Stimulated activated CD8-positive, alpha-beta memory T cell treated with anti-CD3 and anti-CD28 coated beads, Interleukin-4, amount 100 ng/mL, for 1 hour (primary cell): ENCODE measurements at places on chromosomes 1 and 21.

DNA sequence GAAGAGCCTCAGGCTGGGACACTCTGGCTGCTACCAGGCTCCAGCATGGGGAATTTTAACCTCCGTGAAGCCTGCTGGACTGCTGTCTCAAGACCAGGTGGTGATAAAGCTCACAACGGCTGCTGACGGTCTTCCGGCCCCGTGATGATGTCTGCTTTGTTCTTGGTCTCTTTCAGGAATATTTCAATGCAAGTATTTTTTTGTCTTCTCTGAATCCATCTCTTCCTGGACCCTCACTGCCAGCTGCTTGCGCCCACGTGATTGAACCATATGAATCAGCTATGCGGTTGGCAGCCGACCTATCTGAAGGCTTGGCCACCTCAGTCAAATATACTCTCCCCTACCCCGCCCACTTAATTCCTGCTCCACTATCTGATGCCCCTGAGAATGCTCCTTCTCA, 14.6 kb upstream of the SLC6A17 start:
- DNase-seq, result no peak

DNA sequence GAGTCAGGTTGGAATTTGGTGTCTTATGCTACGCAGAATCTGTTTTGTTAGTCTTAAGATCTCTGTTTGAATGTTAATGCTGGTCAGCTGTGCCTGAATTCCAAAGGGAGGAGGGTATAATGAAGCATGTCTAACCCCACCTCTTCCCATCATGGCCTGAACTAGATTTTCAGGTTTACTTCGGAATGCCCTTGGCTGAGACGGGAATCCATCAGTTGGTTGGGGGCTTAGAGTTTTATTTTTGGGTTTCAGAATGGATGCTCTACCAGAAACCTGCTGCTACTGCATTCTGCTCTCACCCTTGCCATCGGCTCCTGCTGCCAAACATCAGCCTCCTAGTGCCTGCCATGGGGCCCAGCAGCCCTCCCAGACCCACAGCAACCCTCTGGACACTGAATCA, 24.1 kb upstream of the ETV3 start:
- DNase-seq, result no peak

GRCh38 chr1:192045131-192045530, 113.1 kb upstream of the RGS18 start:
- DNase-seq, result no peak

GRCh38 chr1:57129865-57130264, 164.1 kb upstream of the C8B start:
- no peak for DNase-seq

- DNase-seq, result no peak
Observed at GRCh38 chr1:90718411-90719329, 1.6 kb upstream of the BARHL2 start.

GRCh38 chr1:173914366-173914871, 2.7 kb downstream of the SERPINC1 start:
- DNase-seq, result no peak

- DNase-seq, result no peak
Observed at GRCh38 chr1:234953655-234954405, 174.8 kb downstream of the TOMM20 start.

- DNase-seq, result no peak
Observed at GRCh38 chr1:30637183-30637980, 86.0 kb downstream of the MATN1 start.

GRCh38 chr1:56576880-56577405, 2.4 kb downstream of the PLPP3 start:
- no peak for DNase-seq

- DNase-seq, result no peak
Observed at GRCh38 chr21:28309596-28309995, 683.1 kb downstream of the LTN1 start.

- no peak for DNase-seq
Observed at GRCh38 chr1:13832536-13832935, 132.5 kb downstream of the PRDM2 start.

DNA sequence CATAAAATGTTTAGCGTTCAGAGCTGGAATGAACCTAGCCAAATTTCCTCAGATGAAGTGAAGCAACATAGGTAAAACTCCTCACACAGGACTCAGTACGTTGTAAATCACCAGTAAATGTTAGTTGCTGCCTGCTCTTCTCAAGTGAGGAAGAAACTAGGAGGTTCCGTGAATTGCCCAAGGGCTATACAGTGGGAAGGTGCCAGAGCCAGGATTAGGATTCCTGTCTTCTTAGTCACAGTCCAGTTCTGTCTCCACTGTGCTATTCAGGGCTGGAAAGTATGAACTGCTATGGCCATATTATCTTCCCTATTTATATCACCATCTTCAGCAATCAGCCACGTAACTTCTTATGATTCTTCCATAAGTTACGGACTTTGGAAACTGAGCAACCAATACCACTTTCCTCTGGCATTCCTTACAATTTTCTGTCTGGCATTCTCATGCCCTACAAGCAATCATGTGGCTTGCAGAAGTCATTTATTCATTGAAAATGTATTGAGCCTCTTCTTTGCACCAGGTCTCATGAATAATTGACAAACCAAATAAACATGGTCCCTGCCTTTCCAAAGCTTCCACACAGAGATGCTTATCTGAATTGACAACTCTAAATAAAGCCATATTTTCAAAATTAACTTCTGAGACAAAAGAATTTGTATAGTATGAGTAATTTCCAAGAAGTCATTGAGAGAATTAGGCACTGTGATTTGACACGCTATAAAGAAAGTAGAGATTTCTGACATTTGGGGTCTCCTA, 271.6 kb upstream of the SGIP1 start:
- DNase-seq, result no peak

GRCh38 chr1:202471246-202471645, 122.7 kb downstream of the PPP1R12B start:
- DNase-seq, result no peak

DNA sequence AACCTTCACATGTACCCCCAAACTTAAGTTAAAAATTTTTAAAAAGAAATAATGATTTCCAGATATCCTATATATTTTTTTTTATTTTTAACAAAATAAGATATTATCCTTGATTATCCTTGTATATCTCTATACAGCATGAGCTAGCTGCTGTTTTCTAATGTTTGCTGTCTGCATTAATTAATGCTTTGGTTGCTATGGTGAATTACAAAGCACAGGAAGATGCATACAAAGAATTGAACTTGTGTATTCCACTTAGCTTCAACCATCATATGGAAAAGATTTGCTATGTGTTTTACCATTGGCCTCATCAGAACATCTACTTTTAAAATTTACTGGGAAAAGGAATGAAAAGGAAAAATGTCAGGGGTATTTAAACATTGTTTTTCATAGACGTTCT, 35.4 kb downstream of the VPS45 start:
- DNase-seq, result no peak

DNA sequence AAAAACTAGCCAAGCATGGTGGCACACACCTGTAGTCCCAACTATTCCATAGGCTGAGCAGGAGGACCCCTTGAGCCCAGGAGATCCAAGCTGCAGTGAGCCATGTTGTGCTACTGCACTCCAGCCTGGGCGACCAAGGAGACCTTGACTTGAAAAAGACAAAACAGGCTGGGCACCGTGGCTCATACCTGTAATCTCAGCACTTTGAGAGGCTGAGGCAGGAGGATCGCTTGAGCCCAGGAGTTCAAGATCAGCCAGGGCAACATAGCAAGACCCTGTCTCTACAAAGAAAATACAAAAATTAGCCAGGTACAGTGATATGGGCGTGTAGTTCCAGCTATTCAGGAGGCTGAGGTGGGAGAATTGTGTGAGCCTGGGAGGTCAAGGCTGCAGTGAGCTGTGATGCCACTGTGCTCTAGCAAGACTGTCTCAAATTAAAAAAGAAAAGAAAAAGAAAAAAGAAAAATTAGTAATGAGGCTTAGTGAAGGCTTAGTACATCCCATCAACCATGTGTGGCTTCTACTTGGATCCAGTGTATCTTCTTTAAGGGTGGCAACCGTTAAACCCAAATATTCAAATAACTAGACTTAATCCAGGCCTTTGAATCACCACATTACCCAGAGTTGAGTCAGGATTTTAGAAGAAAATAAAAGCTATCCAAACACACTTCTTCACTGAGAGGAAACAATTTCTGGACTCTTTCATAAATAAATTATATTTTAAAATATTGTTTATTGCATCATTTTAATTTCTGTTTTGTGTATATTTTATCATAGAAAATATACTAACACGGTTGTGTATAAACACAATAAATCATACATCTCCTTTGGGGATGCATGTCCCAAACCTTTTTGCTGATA, 74.3 kb upstream of the RAB4A start:
- no peak for DNase-seq

DNA sequence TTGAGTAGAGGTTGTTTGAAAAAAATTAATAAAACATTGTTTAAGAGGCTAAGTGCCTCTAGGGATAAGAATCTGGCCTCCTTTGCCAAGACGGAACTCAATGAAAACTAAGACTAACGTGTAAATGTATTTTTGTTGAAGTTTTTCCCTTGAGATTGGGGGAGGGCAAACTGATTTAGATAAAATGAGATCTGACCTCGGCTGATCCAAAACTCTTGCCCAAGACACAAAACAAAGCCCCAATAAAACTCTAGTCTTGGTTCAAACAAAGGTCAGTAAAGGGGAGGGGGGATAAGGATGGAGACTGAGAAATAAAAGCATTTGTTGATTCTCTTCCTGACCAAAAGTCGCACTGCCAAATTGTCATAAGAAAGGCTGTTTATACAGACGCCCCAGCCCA, 134.8 kb upstream of the DPT start:
- DNase-seq, result no peak

- DNase-seq, result no peak
Observed at GRCh38 chr1:208557046-208557722, 313.0 kb upstream of the PLXNA2 start.

GRCh38 chr1:9078015-9078751, 8.7 kb upstream of the SLC2A5 start:
- no peak for DNase-seq

- DNase-seq, result no peak
Observed at GRCh38 chr1:66341446-66342089, 192.4 kb upstream of the SGIP1 start.

DNA sequence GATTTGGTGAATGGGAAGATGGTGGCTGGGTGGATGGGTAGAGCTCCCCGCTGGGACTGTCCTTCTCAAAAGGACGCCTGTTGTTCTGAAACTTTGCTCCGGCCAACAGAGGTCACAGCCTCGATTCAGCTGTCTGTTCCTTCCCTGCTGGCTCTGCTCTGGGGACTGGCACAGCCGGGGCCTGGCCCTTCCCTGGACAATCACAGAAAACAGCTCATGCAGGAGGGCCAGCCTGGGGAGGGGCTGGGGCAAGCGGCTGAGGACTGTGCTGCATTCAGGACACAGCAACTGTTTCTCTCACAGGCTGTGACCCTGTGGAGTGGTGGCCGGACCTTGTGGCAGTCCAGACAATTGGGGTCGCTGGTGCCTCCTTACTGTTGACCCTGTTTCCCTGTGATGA, 110.7 kb upstream of the TMEM51 start:
- DNase-seq, result no peak

DNA sequence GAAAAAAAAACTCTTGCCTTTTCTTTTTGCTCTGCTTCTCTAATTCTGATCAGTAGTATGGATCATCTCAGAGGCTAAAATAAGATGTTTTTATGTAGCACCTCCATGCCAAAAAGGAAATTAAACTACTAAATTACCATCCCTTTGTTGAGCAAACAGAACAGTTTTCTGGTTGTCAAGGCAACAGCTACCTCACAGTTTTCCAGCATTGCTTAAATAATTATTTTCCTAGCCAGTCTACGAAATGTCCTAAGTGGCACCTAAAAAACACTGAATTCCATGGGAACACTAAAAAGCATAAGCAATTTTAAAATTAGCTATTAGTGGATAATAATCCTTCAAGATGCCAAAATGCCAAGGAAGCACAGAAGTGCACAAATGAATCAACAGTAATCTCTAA, 61.7 kb downstream of the ARID4B start:
- DNase-seq, result no peak

DNA sequence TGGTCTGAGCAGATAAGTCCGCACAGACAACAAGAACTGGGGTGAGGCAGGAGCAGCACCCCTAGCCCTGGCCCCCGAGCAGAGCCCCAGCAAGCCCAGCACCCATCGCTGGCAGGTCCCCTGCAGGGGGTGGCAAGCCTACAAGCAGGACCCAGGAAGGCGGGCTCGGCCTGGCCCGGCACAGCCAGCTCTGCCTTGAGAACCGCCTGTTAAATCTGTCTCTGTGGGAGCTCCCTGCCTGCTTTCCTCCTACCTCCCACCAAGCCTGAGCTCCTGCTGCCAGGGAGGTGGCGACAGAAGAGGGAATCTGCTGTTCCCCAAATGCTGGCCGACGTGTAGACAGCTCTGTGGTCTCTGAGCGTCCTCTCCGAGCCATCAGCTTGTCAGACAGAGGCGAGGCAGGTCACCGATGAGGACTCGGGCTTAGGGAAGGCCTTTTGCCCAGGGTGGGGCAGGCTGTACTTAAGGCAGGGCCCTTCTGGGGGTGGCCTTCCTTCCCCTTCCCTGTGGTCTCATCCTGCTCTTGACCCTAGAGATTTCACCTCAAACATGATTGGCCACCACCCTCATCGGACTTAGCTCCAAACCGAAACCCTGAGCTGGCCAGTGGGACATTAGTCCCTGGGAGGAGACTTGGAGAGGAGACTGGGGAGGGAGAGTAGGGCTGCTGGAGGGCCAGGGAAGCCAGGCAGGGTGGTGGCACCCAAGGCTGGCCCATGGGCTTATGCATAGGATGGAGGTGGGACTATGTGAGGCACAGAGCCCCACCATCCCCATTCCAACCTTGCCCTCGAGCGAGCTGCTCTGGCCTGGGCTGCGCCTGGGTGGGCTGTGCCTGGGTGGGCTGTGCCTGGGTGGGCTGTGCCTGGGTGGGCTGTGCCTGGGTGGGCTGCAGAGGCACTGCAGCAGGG, 7.7 kb downstream of the SELENON start:
- DNase-seq, result no peak

- no peak for DNase-seq
Observed at GRCh38 chr1:234500269-234500668, 21.3 kb upstream of the TARBP1 start.

GRCh38 chr1:62897788-62898187, 113.9 kb downstream of the ATG4C start:
- no peak for DNase-seq

DNA sequence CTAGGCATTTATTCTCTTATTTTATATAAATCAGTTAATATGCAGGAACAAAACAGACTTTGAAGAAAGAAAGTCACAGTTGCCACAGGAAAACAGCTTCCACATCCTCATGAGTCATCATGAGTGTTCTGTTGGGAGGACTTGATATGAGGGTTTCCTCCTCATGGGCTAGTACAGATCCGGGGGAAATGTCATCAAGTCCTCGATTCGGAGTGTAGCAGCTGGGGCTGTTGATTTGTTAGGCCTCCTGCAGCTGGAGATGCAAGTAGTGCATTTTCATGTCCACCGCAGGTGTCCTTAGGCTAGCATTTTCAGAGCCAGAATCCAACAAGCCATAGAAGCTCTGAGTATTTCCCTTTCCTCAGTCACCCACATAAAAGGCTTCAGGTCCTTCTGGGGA, 36.7 kb downstream of the ADAM30 start:
- no peak for DNase-seq

- DNase-seq, result no peak
Observed at GRCh38 chr21:31997191-31997590, 124.4 kb downstream of the HUNK start.

DNA sequence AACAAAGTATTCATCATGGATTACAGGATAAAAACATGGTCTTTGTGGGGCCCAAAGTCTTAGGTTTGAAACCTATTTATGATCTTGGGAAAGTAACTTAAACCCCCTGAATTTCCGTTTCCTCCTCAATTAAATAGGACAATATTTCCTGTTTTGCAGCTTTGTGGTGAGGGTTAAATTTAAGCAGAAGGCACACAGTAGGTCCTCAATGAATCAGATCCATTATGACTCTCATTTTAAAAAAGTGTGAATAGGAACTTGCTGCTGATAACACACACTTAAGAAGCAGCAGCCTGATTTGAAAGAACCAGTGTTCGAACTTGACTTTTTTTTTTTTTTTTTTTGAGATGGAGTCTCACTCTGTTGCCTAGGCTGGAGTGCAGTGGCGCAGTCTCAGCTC, 41.4 kb upstream of the VASH2 start:
- no peak for DNase-seq
